ENCODE measurements at places on chromosomes 3 and 15.

DNA sequence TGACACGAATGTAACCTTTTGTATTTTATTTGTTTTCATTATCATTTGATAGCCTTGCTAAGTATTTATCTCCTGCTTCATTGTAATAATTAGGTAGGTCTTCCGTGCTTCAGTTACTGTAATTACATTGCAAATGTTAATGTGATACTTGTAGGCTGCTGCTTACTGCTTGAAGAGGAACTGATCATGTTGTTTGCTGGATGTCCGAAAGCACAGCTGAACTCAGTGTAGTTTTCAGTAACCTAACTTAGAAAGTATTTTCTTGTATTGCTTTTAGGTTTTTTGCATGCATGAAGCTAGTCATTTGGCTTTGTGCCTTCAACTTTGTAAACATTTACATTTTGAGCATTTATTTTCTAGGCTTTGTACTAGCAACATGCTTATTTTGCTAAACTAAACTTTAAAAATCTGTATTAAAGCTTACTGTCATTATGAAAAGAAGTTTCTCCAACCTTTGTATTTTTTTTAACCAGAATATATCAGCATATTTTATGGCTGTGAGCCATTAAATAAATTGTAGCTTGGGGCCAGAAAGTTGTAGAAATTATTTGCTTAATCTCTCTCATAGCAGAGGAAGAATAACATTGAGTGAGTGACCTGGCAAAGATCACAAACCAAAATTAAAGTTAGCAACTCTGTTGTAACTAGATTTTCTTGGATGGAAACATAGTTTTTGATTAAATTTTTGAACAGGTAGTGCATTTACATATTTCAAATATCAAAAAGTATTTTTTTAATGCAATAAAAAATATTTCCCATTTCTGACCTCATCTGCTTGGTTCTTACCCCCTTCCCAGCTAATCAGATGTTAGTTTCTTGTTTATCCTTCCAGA lies 30.7 kb downstream of the SACM1L start:
- DNase-seq, result no peak

DNA sequence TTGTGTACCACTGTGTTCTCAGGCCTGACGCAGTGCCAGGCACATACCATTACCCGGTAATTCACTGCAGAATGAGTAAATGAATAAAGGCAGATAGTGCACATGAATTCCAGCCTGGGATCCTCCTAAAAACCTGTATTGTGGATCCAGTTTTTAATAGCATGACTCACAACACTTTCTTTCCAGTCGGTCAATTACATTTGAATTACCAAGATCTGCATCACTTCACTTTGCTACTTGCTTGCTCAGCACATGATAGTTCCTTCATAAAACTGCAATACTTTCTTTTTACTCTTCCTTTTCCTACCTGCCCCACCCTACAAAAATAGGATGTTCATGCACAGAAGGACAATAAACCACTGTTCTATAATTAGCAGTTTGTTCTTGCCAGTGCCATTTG lies 553.8 kb downstream of the MAGI1 start:
- no peak for DNase-seq

GRCh38 chr3:152497457-152497856 lies 228.7 kb downstream of the MBNL1 start:
- no peak for DNase-seq

- no peak for DNase-seq
Measured at GRCh38 chr3:126151562-126152302, 28.7 kb downstream of the ALDH1L1 start.

- DNase-seq, result no peak
Measured at GRCh38 chr3:32440611-32441350, 49.1 kb downstream of the CMTM7 start.

DNA sequence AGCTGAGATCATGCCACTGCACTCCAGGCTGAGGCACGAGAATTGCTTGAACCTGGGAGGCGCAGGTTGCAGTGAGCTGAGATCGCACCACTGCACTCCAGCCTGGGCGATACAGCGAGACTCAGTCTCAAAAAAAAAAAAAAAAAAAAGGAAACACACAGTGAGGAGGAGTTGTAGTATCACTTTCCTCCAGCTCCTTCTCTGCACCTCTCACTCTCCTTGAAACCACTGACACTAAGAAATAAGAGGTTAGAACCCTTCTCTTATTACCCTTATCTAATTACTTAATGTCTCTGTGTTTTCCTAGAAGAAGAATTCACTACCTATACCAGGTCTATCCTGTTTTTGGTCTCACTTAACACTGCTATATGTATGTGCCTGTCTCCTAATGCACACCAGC lies 31.7 kb downstream of the RAB27A start:
- no peak for DNase-seq

DNA sequence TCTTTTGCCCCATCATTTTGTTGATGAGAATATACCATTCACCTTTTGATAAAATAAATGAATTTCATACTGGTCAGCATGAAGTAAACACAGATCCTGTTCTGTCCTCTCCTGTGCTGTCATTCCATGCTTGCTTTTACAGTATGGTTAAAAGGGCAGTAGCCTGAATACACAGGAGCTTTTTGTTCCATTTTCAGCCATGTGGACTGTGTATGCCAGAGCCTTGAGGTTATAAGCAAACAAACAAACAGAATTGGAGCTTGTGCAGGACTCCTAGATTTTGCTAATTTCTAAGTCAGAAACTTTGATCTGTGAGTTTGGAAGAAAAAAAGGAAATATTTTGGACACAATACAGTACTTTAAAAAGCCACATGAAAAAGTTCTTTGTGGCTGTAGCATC lies 91.9 kb downstream of the LRRC28 start:
- DNase-seq, result no peak

DNA sequence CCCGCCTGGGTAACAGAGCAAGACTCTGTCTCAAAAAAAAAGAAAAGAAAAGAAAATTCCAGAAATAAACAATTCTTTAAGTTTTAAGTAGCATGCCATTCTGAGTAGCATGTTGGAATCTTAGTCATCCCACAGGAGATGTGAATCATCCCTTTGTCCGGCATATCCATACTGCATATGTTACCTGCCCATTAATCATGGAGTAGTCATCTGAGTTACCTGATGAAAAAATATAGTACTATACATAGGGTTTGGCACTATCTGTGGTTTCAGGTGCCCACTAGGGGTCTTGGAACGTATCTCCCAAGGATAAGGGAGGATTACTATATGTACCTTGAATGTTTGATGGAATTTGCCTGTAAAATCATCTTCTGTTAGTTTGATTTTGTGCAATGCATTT lies 6.3 kb upstream of the CCR4 start:
- no peak for DNase-seq

GRCh38 chr3:32391643-32392535 lies at the start of gene CMTM7:
Gene CMTM7, plus strand, starts transcription at chr3:32391853. Its CDS starts 54 bp downstream, at chr3:32391907.
- peak; percentile 83 for DNase-seq

DNA sequence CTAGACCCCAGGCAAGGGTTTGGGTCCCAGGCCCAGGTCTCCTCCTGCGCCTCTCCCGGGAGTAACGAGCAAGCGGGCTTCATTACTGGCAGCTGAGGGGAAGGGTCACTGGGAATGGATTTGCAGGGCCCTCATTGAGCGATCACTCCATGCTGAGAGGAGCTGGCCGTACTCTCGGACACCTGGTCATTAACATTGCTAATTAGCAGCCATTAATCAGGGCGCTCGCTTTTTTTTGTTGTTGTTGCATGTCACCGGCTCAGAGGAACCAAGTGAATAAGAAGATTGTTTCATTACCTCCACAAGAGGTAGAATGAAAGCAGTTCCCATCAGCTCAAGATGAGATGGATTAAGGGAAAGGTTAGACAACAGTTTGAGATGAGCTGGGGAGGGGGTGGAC lies 293.0 kb upstream of the ATP11B start:
- no peak for DNase-seq

DNA sequence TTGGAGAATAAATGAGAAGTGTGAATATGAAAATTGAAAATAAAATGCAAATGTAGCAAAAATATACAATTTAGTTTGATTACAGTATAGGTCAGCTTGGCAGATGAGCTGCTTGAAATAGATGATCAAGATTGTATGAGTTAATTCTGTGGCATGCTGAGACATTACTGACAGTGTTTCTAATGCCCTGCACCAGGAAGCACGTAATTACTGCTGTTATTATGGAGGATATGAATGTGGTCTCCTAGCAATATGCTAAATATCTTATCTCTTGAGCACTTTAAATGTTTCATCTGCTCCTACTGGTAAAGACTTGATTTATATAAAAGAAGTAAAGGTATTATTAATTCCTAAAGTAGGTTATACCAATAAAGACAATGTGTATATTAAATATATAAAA lies 1015.5 kb downstream of the PLOD2 start:
- no peak for DNase-seq

GRCh38 chr15:79595306-79595705 lies 163.2 kb downstream of the MINAR1 start:
- no peak for DNase-seq

DNA sequence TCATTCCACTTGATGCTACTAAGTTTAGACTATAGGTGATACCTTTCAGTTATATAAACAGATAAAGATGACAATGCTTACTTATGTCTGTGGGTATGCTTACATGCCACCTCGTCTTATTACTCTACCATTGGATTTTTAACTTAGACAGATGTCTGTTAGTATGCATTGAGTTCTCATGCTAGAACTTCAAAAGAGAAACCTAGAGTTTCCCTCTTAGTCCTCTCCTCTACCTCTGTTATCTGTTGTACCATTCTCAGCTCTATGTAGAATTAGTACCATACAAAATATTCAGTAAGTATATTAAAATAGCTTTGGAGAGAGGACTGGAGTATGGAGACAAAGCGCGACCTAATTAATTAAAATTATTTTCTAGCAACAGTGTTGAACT lies 111.3 kb downstream of the BBX start:
- no peak for DNase-seq

DNA sequence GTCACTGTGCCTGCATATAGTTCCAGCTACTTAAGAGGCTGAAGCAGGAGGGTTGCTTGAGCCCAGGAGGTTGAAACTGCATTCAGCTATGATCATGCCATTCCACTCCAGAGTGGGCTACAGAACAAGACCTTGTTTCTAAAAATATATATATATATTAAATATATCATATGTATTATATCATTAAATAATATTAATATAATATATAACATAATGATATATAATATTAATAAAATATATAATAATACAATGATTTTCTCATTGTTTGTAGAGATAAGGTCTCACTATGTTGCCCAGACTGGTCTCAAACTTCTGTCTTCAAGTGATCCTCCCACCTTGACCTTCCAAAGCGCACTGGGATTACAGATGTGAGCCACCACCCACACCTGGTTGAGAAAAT lies 101.8 kb downstream of the NAALADL2 start:
- no peak for DNase-seq

DNA sequence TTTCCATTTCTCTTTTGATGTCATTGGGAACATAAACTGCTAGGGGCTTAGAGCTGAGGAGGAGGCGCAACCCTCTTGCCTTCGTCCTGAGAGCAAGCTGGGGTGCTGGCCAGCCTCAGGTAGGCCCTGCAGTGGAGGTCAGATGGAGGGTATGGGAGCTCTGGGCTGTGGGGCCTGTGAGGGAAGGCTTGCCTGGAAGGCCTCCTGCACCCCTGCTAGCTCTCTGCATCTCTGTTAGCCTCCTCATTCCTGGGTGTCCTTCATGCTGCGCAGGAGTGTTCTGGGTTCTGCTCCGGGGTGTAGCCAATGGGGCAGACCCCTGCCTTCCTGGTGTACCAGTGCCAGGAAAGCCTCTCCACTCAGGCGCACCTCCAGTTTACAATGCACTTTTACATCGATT lies 11.8 kb downstream of the GP5 start:
- no peak for DNase-seq

DNA sequence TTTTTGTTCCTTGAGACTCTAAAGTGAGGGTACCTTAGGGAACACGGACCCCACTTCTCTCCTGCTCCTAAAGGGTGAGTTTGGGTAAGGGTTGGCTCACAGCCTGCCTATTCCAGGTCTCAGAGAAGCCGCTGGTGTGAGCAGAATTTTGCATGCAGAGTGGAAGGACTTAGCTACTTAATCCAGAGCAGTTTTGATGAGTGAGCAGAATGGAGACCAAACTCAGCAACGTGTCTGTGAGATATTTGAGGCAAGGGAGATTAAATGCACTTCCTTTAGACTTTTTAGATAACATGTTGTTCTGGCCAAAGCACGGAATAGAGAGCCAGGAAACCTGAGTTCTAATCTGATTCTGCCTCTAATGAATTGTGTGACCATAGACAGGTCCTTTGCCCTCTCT lies 5.1 kb downstream of the SLC24A1 start:
- DNase-seq, result no peak

DNA sequence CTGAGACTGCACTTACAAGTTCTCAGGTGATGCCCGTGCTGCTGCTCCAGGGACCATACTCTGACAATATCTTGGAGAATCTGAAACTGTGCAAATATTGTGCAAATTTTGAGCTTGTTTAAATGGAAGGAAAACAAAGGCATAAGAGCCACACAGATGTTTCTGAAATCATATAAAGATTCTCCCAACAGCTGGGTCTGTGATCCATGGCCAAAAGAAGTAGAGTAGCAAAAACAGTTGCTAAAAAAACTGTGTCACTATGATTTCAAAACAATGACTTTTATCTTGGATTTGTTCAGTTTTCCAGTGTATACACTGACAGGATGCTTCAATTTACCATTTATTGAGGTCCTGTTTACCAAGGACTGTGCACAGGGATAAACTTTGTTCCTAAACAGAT lies 25.3 kb downstream of the NPTN start:
- no peak for DNase-seq

DNA sequence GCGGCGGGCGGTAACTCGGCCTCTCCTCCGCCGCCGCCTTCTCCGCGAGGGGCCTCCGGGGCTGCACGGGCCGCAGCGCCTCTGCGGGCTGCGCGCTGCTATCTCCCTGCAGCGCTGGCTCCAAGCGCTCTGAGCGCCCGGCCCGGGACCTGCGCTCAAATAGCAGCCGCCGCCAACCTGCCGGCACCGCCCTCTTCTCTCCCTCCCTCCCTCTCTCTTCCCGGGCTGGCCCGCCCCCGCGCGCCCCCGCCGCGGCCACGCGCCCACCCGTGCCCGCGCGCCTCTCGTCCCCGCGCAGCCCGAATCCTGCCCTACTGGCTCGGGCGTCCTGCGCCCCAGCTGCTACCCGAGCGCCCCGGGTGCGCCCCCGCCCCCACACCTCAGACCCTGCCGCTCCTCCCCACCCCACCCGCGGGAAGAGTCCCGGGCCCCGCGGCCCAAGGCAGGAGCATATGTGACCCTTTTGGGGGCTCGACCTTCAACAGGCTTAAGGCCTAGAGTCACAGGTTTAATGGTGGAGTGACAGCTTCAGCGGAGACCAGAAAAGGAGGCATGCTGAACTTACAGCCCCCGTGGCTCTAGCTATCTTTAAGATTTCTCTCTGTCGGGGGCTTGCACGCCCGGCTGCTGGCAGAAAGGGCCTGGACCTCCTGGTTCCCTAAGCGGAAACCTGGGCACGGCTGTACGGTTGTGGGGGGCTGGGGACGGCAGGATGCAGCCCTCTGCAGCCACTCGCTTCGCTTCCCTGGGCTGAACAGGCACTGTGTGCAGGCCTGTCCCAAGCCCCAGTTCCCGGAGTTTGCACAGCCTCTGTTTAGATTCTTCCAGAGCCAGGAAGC lies at the start of gene CACNA2D2:
TSS of gene CACNA2D2 (minus strand) at position 131 of the 839 bp plus-strand sequence. CDS start 211 bp downstream, outside the sequence.
- DNase-seq, result peak; percentile 81

DNA sequence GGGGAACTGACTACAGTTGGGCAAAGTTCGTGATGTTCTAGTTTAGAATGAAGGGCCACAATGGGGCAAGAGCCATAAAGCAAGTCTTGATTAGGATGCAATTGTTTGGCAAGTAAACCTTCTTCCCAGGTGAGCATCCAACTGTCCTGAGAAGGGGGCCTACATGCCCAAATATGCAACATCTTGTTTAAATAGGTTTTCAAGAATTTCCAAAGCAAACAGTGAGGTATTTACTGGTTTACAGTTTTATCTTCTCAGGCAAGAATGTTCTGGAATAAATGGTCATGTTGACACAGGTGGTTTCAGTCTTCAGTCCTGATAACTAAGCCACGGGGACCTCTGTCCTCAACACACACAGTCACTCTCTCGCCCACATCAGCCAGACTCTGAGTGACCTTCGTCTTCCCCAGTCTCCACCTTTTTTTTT lies 90.3 kb upstream of the FAM174B start:
- DNase-seq, result no peak

All from left hindlimb (tissue), 1 donor.